Testis (tissue), 5 donors: ENCODE measurements at places on chromosomes 3 and 15. TPM values are rescaled to one million over a fixed set of nuclear protein-coding genes. Genes with fewer than 3 reads are reported as not detected.

NPAP1 gene
- 8.6 TPM for total RNA-seq

ANKRD63 gene
- 11.8 TPM for total RNA-seq

C3orf85 gene
- total RNA-seq, result not detected

PLA2G4E gene
- 0.31 TPM for total RNA-seq

- DNase-seq, result no peak
These were observed 223.0 kb downstream of the EBLN2 start for GRCh38 chr3:73284472-73284871.

DNA sequence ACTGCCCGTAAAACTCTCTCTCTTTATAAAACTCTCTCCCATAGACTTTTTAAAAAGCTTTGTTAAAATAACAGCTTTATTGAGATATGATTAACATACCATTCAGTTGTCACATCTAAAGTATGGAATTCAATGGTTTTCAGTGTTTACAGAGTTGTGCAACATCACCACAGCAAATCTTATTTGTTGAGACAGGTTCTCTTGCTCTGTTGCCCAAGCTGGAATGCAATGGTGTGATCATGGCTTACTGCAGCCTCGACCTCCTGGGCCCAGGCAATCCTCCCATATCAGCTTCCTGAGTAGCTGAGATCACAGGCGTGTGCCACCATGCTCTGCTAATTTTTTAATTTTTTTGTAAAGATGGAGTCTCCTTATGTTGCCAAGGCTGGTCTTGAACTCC lies 35.9 kb upstream of the TRAK1 start:
- no peak for DNase-seq
